ENCODE measurements at places on chromosomes 5 and 9.

DNA sequence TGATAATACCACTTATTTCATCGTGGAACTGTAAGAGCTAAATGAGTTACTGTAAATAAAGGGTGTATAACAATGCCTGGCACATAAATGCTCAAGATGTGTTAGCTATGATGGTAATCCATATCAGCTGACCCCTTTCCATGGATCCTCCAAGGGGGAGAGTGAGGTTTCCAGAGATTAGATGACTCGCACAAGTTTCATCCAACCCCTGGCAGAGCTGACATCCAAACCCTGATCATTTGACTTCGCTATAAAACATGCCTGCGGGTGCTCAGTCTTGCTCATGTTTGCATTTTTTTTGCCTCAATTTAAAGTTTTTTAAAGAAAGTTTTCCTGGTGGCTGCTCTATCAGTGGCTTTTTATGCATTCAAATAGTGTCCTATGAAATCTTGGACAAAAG lies 145.7 kb upstream of the SMIM23 start:
- DNase-seq: no peak

GRCh38 chr9:134553996-134554372 lies 87.6 kb upstream of the COL5A1 start:
- no peak for DNase-seq

DNA sequence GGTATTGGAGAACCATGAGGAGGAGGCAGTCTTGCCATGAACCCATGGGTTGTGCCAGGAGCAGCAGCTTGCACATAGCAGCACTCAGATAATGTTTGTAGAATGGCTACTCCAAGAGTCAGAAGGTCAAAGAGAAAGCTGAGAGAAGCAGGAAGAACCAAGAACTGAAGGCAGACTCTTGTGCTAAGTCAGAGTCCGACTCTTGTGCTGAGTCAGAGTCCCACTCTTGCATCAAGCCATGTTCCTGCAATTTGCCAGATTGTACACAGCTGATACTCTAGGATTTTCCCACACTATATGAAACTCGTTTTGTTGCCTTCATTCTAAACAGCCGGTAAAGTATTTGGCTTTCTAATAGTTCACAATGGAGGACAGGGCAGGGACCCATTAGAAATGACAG lies 26.2 kb upstream of the HSPA9 start:
- DNase-seq: peak; percentile 65

DNA sequence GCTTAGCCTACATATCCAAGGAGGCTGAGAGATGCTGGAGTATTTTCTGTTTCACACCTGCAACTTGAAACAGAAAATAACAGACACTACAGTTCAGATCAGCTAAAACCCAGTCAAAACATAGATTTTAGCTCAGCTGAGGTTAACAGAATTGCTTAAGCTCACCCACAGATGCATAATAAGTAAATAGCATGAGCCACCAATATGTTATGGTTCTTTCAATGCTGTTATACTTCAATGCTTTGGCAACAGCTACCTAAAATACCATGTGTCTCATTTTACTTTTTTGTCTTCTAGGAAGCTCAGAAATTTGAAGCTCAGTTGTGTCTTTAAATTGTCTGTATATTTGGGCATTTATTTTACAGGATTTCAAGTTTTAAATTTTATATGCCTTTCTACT lies 35.8 kb upstream of the OR13F1 start:
- DNase-seq: no peak

DNA sequence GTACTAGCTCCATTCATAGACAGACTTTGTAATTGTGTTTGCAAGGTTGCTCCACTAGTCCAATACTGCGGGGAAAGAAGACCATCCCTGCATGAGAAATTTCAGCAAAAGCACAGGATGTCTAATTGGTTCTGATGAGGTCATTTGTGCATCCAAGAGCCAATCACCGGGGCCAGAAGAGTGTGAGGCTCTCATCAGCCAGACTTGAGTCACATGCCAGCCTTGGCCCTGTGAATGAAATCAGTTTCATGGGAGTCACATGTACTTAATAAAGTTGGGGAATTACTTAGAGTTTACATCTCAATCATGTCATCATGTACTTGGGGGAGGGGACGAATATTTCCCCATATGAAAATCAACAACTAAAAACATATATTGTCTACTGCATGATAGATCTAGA lies 1236.0 kb downstream of the MAT2B start:
- no peak for DNase-seq

DNA sequence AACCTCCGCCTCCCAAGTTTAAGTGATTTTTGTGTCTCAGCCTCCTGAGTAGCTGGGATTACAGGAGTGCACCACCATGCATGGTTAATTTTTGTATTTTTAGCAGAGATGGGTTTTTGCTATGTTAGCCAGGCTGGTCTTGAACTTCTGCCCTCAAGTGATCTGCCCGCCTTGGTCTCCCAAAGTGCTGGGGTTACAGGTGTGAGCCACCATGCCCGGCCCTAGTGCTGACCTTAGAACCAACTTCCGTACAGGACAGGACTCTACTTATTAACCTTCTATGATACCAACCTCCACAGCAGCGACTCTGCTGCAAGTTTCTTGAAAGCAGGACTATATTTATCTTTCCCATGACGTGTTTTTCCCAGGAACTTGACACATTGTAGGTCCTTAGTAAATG lies 176.9 kb downstream of the RGS3 start:
- no peak for DNase-seq

GRCh38 chr9:133113163-133113948 lies 7.7 kb downstream of the RALGDS start:
- DNase-seq: peak; percentile 41

DNA sequence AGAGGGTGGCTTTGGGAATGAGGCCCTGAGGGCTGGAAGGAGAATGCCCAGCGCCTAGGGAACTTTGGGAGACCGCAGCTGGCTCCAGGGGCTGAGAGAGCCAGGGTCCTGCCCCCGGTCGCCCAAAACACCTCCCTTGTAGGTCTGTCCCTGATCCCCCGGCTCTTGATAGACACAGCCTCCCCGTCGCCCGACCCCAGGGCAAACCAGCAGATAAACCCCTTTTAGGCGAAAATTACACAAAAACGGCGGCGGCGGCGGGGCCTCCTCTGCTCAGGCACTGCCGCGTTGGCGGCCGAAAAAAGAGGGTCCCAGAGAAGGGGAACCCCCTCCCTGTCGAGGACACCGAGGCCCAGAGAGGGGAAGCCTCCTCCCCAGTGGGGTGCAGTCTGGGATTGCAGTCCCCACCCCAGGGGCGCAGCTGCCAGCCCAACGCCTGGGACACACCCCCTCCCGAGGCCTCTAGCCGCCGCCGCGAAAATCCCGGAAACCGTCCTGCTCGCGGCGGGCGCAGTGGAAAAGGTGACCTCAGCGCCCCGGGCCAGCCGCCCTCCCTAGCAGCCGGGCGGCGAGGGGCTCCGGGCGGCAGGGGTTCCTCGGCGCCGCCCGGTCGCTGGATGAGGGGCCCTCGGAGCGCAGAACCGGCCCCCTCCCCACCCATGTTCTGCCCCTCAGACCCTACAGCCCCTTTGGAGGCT lies 3.1 kb upstream of the BARX1 start:
- DNase-seq: no peak

DNA sequence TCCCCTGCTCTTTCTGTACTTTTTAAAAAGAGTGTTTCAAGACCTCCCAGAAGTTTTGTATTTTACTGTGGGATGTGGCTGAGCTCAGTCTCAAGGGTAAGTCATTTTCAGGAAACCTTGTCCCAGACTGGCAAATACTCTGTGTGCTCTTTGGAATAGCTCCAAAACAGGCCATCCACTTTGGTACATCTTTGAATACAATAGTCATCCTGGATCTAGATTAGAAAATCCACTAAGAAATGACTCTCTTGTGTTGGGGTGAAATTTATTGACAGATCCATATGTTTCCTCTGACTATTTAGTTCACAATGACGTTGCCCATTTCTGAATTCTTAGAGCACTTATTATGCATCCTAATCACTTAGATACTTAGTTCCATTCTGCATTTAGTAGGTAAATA lies 95.2 kb downstream of the PLCXD3 start:
- peak; percentile 52 for DNase-seq

- no peak for DNase-seq
Observed at GRCh38 chr5:65338606-65339151, 143.0 kb downstream of the ADAMTS6 start.

DNA sequence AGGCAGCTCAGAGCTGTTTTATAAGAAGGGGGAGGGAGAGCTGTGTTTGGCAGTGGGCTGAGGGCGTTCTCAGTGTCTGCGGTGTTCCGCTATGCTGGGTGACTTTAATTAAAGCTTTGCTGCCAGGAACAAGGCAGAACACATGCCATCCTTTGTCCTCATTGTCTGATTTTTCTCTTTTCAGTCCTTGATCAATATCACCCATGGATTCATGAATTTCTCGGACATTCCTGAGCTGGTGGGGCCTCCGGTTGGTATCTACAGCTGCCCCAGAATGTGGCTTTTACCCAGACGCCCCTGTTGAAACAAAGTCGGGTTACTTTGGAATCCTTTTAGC lies 66.5 kb upstream of the TGFBR1 start:
- DNase-seq: no peak

GRCh38 chr5:134464988-134465815 lies 53.5 kb upstream of the CDKN2AIPNL start:
- no peak for DNase-seq

DNA sequence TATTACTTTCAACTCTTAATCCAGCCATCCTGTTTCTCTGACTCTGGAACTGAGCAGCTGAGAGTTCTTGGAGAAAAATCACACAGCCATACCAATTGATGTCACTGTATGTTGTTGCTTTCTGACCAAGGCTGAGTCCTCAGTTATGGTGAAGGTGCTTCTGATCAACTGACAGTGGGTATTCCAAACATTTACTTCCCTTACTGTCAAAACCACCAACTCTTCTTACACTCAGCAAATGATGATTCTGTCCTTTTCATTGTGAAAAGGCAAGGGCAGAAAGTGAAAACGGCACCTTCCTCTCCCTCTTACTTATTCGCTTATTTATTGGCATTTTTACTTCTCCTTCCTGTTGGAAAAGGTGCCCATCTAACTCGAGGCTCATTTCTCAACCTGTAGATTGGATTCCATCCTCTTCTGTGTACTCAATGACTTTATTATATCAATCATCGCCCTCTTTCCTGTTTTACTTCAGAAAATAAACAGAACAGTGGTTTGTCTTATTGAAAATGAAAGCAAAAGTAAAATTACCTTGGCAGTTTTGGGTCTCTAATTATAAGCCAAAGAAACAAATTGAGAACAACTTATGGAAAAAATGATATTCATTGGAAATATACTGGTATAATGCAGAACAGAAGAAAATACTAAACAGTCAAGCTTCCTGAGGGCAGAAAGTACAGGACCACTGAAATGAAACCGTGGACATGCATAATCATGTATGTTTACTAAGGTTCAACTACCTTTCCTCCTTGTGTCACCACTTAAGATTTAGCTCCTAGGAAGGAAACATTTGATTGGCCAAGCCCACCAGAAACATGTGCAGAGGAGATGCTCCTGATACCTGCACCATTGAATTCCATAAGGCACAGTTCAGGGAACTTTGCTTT lies 104.5 kb upstream of the CHD1 start:
- DNase-seq: peak; percentile 24

DNA sequence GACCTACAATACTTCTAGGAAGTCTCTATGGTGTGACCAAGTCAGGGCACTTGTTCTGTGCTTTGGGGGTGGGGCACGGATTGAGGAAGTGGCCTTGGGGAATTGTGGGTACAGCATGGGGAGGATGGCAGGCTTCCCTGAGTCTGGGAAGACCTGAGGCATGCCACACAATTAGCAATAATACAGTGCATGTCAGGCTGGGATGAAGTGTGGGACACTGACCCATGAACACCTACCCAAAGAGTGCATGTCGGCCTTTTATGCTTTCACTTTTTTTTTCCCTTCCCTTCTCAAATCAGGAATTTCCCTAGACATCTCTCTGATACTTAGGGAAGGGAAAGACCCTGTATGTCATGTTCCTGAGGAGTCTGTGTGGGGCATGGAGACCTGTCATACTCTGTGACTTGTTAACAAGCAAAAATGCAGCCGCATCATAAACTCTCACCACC lies 146.4 kb downstream of the PALM2AKAP2 start:
- no peak for DNase-seq

DNA sequence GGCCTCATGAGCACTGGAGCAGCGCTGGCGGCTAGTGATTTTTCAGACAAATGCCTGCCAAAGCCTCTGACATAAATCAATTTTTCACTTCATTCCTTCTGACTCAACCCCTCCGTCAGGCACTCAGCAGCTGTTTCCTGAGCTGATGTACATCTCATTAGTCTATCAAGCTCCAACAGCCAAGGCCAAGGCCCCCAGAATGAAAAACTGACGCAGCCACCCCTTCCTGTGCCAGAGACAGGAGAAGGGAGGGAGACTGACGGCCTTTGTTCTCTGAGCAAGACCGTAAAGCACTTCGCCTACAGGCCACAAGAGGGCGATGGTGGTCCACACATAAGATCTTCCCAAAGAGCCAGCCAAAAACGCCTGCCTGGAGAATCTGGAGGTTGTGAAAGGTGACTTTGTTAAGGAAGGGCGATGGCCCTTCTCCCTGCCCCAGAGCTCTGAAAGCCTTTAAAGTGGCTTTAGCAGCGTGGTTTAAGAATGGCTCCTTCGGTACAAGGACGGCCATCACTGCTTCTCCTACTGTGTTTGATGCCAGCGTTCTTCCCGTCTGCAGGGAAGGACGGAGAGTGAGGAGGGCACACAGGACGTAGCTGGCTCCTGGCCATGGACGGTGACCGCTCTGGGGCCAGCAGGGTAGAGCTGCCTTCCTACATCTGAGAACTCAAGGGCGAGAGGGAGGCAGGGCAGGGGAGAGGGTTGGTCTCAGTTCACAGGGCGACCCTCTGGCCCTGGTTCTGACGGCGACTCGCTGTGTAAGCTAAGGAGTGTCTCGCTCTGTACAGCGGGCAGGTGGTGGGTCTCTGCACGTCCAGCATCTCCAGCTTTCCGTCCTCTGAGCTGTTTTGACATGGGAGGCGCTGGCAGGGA lies 37.0 kb downstream of the ALG2 start:
- peak; percentile 98 for DNase-seq

GRCh38 chr5:104628911-104629310 lies 1066.3 kb upstream of the NUDT12 start:
- no peak for DNase-seq

DNA sequence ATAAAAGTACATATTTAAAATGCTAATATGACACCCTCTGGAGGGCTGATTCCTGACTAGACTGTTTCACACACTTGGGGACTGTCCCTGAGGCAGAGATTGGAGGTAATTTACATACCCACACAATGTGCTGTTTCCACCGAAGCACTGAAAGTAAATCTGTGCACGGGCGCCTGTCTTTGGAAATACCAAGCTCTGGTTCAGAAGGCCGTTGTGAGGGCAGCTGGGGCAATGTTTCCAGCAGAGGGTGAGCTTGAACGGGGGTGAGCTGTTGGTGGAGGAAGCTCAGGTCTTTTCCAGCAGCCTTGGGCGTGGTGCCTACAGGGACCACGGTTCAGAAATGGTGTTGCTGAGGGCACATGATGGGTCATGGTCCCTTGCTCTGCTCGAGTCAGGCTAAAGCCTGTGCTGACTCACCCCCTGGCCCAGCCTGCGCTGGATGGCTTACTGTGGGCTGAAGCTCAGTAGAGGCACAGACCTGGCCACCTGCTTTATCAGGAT lies 25.8 kb upstream of the HMCN2 start:
- no peak for DNase-seq

DNA sequence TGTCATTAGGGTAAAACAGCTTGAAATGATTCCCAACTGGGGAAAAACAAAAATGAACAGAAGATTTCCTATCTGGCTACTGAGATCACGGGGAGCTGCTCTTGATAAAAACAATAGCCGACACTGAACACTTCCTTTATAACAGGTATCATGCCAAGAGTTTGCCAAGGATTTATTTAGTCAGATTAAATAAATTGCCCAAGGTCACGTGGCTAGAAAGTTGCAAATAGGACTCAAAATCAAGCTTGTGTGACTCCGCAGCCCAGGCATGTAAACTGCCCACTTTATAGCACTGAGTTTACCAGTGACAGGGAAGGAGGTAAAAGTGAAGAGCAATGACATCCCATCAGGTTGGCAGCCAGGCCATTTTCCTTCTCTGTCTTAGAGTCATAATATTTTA lies 120.7 kb upstream of the ZNF618 start:
- peak; percentile 7 for DNase-seq

Data from lung microvascular endothelial cell (primary cell).